ENCODE measurements at places on chromosomes 5 and 9.
A peak's percentile ranks its signal among the peaks of the same experiment; 100 is the strongest.

- no peak overlapping the region for H3K27ac ChIP-seq
- H3K4me1 ChIP-seq, result no peaks in the 10 kb centered on the region
- DNase-seq, result no peak
Observed at GRCh38 chr5:115725522-115725921, 90.9 kb downstream of the CDO1 start.

- no peaks in the 10 kb centered on the region for H3K27me3 ChIP-seq
- DNase-seq, result no peak
- H3K36me3 ChIP-seq, result no peaks in the 10 kb centered on the region
- no peak overlapping the region for H3K27ac ChIP-seq
- no peaks in the 10 kb centered on the region for H3K4me1 ChIP-seq
- no peak overlapping the region for H3K4me3 ChIP-seq
Observed at GRCh38 chr5:5350101-5350500, 72.4 kb upstream of the ICE1 start.

GRCh38 chr5:72065751-72066255, 41.5 kb upstream of the MAP1B start:
- H3K36me3 ChIP-seq, result no peaks in the 10 kb centered on the region
- H3K27ac ChIP-seq, result peak overlapping the region; percentile 85
- peak; percentile 81 for DNase-seq

- no peaks in the 10 kb centered on the region for H3K36me3 ChIP-seq
- no peak for DNase-seq
- no peak overlapping the region for H3K27ac ChIP-seq
- no peak overlapping the region for H3K4me3 ChIP-seq
- H3K27me3 ChIP-seq, result no peaks in the 10 kb centered on the region
Observed at GRCh38 chr9:111272581-111272980, 57.4 kb downstream of the OR2K2 start.

DNA sequence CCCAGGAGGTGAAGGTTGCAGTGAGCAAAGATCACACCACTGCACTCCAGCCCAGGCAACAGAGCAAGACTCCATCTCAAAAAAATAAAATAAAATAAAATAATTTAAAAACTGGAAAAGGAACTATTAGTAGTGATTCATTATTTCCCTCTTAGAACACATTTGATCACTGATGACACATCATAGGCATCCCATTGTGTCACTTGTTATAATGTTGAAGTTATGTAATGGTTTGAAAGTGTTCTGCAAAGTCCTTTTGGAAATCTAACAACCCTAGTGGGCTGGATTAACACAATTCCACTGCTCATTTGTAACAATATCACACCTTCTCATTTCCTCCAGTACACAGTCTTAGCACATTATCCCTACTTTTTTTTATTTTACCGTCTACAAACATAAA, 81.8 kb upstream of the LMNB1 start:
- H3K4me1 ChIP-seq, result no peaks in the 10 kb centered on the region
- no peak overlapping the region for H3K27ac ChIP-seq
- H3K27me3 ChIP-seq, result no peaks in the 10 kb centered on the region
- DNase-seq, result no peak
- no peaks in the 10 kb centered on the region for H3K36me3 ChIP-seq
- no peak overlapping the region for H3K4me3 ChIP-seq

- H3K27ac ChIP-seq, result no peak overlapping the region
- no peaks in the 10 kb centered on the region for H3K36me3 ChIP-seq
- no peaks in the 10 kb centered on the region for H3K4me1 ChIP-seq
- DNase-seq, result no peak
- H3K27me3 ChIP-seq, result no peaks in the 10 kb centered on the region
- H3K4me3 ChIP-seq, result no peak overlapping the region
Observed at GRCh38 chr5:153463806-153464205, 26.7 kb upstream of the GRIA1 start.

DNA sequence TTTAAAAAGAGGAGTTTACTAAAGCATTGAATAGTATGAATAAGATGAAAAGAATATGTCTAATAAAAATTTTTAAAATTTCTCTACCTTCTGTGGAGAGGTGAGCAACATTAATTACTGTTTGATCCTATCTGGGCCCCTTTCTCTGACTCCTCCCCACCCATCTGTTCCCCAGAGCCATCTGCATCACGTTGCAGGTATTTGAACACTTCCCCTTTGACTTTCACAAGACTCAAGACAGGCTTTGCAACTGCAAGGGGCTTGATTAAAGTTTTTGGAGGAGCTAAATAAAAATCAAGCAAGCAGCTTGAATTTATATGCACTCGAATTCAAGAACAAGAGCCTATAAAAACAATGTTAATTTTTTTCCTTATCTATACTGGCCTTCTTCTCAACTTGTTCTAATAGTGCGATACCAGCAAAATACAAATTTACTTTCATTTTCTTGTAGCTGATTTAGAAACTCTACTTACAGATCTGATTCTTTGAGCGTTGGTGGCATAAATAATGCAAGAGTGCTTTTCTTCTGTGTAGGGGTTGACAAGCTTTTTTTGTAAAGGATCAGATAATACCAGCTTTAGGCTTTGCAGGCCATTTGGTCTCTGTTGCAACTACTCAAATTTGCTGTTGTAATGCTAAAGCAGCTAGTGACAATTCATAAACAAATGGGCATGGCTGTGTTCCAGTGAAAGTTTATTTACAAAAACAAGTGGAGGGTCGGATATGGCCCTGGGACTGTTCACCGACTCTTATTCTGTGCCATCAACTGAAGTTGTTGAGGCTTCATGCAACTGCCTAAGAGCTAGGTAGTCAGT, 21.2 kb downstream of the TXNDC8 start:
- no peaks in the 10 kb centered on the region for H3K27me3 ChIP-seq
- H3K4me1 ChIP-seq, result no peaks in the 10 kb centered on the region
- H3K36me3 ChIP-seq, result no peaks in the 10 kb centered on the region

DNA sequence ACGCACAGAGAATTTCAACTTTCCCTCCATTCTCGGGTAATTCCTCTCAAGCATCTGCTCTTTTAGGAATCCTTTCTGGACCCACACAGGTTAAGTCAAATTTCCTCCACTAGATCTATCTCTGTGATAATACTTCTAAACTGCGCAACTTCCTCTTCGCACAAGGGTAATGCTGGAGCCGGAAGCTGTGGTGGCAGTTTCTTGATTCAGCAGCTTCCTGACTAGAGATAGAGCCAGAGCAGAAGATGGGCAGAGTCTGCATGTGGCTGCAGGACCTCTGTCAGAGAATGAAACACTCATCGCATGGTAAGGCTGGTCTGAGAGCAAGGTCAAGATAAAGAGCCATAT, 11.1 kb upstream of the CDC42SE2 start:
- no peak overlapping the region for H3K27ac ChIP-seq
- H3K27me3 ChIP-seq, result no peaks in the 10 kb centered on the region
- no peaks in the 10 kb centered on the region for H3K36me3 ChIP-seq
- DNase-seq, result no peak

DNA sequence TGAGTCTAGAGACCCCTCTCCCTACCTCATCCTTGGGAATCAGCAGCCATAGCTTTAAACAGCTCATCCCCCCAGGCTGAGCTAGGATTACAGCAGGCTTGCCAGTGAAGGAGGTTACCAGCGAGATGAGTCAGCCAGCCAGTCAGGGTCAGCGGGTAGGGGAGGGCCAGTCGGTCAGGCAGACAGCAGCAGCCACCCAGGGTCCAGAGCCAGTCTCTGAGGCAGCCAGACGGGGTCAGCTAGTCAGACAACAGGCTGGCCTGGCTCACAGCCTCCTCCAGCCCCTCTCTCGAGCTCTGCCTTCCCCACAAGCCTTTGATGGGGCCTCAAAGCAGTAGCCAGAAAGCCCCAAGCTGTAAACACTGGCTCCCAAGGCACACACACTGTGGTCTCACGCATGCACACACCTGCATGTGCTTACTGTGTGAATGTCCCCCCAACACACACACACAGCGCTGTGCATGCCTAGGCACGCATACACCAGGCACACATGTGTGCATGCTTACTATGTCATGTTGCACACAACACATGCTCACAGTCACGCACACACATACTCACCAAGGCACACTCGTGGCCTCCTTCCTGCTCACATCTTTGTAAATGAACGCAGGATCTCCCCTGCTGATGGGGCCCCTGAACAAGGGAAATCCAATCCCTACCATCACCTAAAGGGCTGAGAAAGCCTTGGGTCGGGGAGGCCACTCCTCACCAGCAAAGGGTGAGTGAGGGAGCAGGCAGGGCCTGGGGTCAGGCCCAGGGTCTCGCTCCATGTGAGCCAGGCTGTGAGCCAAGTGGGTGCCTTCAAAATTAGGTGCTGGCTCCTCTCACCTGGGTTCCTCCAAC, 28.2 kb upstream of the CPLX2 start:
- H3K4me3 ChIP-seq, result no peak overlapping the region
- no peak for DNase-seq
- peaks cover 15% of the 10 kb centered on the region for H3K4me1 ChIP-seq
- H3K27ac ChIP-seq, result 0 out of 2 replicates have a peak overlapping the region, but pooled peaks have one; percentile 27
- H3K27me3 ChIP-seq, result no peaks in the 10 kb centered on the region

GRCh38 chr5:6704361-6704851, 8.8 kb upstream of the TENT4A start:
- H3K4me1 ChIP-seq, result peaks cover 5% of the 10 kb centered on the region
- DNase-seq, result no peak
- H3K4me3 ChIP-seq, result no peak overlapping the region

DNA sequence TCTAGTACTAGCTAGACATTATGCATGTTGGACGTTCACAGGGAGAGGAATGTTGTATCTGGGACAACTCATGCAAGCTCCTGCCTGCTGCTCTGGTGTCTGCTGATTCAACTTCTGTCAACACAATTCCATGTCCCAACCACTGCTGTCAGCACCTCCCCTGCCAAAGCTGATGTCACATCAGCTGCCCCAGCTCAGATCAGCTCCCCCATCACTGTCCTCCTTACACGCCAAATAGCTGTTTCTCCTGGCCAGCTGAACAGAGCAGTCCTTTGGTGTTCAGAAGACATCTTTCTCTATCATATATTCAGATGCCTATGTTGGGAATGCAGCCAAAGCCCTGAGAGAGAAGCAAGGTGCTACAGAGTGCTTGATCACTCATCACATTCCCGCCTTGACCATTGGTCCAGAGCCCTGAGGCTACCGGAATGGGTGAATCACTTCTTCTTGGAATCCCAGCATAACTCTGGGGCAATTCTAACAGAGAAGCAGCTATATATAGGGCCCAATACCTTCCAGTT, 223.3 kb downstream of the SEC61B start:
- H3K27me3 ChIP-seq, result no peaks in the 10 kb centered on the region
- no peak overlapping the region for H3K27ac ChIP-seq
- no peak overlapping the region for H3K4me3 ChIP-seq
- H3K36me3 ChIP-seq, result no peaks in the 10 kb centered on the region
- no peaks in the 10 kb centered on the region for H3K4me1 ChIP-seq

DNA sequence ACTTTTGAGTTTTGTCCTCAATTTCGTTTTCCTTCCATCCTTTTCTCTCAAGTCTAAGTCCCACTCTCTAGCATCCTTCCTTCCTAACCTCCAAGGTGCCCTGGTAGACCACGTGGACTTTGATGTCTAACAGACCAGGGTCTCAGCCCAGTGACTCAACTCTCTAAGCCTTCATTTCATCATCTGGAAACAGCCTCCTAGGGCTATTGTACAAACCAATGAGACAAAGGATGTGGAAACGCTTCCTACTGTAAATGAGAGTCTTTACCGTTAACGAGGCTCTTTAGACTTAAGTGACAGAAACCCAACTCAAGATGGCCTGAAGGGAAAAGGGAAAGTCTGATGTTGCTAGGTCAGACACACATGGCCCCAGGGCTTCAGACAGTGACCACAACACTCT, 49.2 kb upstream of the CPLX2 start:
- no peak for DNase-seq
- H3K4me3 ChIP-seq, result no peak overlapping the region
- no peaks in the 10 kb centered on the region for H3K36me3 ChIP-seq
- no peaks in the 10 kb centered on the region for H3K27me3 ChIP-seq

DNA sequence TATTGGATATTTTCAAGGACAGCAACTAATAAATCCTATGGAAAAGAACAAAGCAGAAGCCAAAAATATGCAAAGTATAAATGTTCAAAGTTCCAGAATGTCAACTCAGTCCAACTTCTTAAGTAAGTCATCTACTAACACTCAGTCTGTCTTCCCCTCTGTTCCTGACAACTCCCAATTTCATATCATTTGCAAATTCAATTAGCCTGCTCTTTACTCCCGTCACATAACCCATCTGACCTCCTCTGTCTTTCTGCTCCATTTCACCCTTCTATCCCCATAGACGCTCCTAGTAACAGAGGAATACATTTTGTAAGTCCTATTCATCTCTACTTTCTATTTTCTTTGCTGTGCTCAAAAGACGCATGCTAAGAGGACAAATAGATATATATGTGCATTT, 659.8 kb upstream of the MEF2C start:
- no peaks in the 10 kb centered on the region for H3K27me3 ChIP-seq
- H3K4me3 ChIP-seq, result no peak overlapping the region
- DNase-seq, result no peak
- no peaks in the 10 kb centered on the region for H3K36me3 ChIP-seq
- no peak overlapping the region for H3K27ac ChIP-seq

DNA sequence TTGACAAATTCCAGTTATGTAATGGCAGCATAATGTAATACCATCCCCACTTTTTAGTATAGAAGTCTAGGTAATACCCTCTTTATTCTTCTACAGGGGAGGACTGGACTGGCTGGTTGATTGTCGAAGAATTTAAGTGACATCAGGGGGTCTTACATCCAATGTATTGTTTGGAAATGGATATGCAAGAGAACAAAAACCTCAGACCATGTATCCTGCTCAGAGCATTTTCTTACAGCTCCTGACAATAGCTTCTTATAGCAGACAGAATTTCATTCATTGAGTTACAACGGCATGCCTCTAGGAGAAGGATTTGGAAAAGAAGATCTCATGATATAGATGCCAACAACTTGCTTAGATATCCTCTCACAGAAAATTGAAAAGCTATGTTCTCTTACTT, 2032.3 kb downstream of the EFNA5 start:
- no peak overlapping the region for H3K4me3 ChIP-seq
- H3K36me3 ChIP-seq, result no peaks in the 10 kb centered on the region
- DNase-seq, result no peak
- no peak overlapping the region for H3K27ac ChIP-seq
- H3K27me3 ChIP-seq, result no peaks in the 10 kb centered on the region

DNA sequence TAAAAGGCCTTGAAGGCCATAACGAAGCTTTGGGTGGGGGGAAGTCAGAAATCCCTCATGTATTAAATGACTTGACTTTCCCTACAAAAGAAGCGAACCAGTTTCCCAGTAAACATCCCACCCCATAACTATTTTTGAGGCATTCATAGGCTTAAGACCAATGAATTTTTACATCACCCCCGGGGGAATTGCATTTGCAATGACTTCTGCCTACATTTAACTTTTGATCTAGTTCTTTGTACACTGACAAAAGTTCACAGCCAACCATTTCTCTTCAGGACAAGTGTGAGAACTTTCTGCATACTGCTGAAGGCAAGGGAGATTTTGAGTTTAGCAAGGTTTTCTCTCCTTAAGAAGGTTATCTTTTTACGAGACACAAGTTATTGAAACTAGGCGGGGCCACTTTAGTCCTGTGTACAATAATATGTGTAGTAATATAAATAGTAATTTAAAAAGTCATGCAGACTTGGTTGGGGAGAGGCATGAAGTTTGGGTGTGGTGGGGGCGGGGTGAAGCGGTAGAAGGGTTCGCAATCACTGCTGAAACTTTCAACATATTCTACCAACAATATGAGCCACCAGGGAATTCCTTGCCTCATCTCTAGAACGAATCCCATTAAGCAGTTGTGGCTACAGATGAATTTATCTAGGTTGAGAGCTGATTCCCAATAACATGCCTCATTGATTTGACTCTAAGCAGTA, 2.5 kb downstream of the TJP2 start:
- H3K4me3 ChIP-seq, result no peak overlapping the region
- no peaks in the 10 kb centered on the region for H3K36me3 ChIP-seq
- H3K4me1 ChIP-seq, result peaks cover 15% of the 10 kb centered on the region
- H3K27me3 ChIP-seq, result no peaks in the 10 kb centered on the region
- H3K27ac ChIP-seq, result no peak overlapping the region

GRCh38 chr5:142316051-142316450, 8.8 kb downstream of the SPRY4 start:
- peaks cover 12% of the 10 kb centered on the region for H3K36me3 ChIP-seq
- H3K27me3 ChIP-seq, result no peaks in the 10 kb centered on the region
- H3K4me3 ChIP-seq, result no peak overlapping the region
- no peak overlapping the region for H3K27ac ChIP-seq
